Frontal cortex (tissue), 4 donors: ENCODE measurements at places on chromosomes 6 and 20. TPM values are rescaled to one million over a fixed set of nuclear protein-coding genes. Genes with fewer than 3 reads are reported as not detected.
A peak's percentile ranks its signal among the peaks of the same experiment; 100 is the strongest.

HRH3 gene
- 0.82 TPM for total RNA-seq

DNA sequence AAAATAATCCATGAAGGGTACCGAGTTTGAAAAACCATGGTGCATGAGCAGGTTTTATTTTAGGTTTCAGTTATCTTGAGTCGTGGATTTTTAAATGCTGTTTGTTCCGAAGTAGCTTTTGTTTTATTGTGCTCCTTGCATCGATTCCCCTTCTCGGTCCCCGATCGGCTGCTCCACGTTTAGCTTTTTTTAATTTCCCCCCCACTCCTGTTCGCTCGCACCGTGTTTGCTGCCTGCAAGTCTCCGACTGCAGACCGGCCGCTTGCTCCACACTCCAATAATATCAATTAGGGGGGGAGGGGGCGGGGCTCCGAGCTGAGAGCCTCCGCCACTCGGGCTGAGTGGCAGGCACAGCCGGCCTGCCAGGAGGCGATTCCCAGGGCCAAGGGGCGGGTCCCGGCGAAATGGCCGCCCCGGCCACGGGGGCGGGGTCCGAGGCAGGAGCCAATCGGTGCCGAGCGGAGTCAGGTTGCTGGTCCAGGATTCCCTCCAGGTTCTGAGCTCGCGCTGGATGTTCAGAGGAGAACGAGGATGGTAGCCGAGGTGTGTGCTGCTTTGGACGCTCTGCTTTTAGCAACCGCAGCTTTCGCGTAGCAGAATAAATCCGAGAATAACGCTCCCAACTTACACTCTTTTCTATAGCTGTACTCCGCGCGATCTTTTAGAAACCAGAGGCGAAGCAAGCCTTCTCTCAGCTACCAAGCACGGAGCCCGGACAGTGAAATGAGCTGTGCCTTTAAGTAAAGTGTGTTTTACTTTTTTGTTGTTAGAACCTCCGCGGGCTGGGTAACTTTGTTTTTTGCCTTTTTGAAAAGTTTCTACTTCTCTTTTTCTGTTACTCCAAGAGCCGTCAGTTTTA, at the start of gene EPHA7:
Gene EPHA7 (minus strand): TSS at position 256 of the 859 bp plus-strand sequence. CDS start 218 bp downstream, at position 38.
- DNase-seq, result peak; percentile 91

DNA sequence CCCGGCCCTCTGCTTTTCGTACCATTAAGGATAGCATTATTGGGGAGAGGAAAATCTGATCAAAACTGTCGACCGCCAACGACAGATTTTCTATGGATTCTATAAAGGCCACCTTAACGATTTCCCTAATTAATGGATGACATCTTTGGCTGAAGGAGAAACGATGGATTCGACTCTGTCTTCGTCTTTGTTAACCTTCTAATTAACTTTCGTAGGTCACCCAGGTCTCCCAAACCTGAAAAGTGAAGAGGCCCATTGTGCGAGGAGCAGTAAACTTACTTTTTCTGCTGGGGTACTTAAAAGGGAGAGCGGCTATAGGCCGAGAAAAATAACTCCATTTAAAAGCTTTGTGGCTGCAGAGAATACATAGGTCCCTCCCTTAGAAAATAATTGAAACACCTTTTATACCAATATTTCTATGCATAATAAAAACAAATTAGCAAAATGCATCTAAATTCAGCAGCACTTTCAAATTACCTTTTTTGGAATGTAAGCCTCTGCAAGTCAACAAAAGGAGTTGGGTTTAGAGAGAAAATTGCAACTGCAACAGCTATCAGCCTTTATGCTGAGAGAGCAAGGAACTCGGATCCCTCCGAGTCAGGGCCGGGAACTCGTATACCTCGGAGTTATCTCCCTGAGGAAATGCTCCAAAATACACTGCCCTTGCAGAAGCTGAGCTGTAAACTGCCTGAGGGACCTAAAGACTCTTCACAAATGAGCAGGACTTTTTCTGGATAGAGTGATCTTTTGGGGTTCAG, 31.4 kb upstream of the NR2E1 start:
- DNase-seq, result no peak

GRCh38 chr20:60073086-60073485, 114.9 kb downstream of the CDH26 start:
- DNase-seq, result no peak

PGM3 gene
- total RNA-seq, result 40.8 TPM

DNA sequence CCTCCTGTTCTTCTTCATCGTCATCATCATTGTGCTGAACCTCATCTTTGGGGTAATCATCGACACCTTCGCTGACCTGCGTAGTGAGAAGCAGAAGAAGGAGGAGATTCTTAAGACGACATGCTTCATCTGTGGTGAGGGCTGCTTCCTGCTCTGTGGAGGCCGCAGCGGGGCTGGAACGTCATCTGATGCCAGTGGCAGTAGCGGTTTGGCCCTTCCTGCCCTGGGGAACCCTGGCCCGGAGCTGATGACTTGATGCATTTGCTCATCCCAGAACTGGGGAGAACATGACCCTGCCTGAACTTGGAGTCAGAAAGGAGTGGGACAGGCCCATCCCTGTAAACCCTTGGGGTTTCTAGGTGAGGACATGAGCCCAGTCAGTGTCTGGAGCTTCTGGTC, 18.7 kb downstream of the UQCC2 start:
- no peak for DNase-seq

DNA sequence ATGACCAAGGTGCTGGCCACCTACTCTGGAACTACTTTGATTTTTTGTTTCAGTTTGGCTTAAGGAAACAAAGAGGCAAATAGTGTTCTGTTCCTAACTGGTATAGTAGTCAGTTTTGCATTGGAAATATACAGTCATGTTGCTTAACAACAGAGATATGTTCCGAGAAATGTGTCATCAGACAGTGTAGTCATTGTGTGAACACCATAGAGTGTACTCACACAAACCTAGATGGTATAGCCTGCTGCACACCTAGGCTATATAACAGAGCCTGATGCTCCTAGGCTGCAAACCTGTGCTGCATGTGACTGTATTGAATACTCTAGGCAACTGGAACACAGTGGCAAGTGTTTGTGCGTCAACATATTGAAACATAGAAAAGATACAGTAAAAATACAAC, 80.4 kb downstream of the ARID1B start:
- no peak for DNase-seq

DNA sequence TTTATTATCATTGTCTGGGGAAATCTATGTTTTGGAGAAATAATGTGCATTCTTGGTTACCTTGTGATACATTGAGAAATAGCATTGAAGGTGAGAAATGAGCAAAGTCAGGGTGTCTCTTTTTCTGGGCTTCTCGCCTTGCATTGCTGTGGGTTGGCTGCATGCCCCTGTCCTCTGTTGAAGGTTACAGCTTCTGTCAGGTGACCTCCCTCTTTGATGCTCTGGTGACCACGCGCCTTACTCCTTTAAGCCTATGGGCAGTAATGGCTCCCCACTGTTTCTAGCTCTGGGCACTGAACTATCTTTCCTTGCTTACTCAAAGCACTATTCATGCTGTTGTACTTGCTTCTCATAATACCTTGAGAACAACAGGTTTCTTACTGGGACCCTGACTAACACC, 14.6 kb downstream of the ADGRB3 start:
- no peak for DNase-seq

TUBB2B gene
- 5,262 TPM for total RNA-seq

GRCh38 chr20:38290829-38291814, 12.8 kb upstream of the BPI start:
- no peak for DNase-seq

- no peak for DNase-seq
Observed at GRCh38 chr20:5074232-5074674, 45.5 kb downstream of the PCNA start.

- DNase-seq, result no peak
Observed at GRCh38 chr20:57425150-57426013, 34.2 kb downstream of the RBM38 start.

- no peak for DNase-seq
Observed at GRCh38 chr6:78605909-78606446, 261.4 kb upstream of the IRAK1BP1 start.

- no peak for DNase-seq
Observed at GRCh38 chr6:151385177-151385576, 6.2 kb downstream of the ZBTB2 start.

GRCh38 chr20:1622450-1622849, 2.6 kb upstream of the SIRPB1 start:
- no peak for DNase-seq

- no peak for DNase-seq
Observed at GRCh38 chr6:136958168-136958567, 36.1 kb downstream of the SLC35D3 start.

MYB gene
- total RNA-seq, result 2.9 TPM

- no peak for DNase-seq
Observed at GRCh38 chr6:192313-192664, 100.0 kb upstream of the DUSP22 start.

GRCh38 chr20:49570828-49571552, 3.1 kb upstream of the PTGIS start:
- DNase-seq, result no peak

- peak; percentile 64 for DNase-seq
Observed at GRCh38 chr6:32151863-32152768, at the start of gene PRRT1. TSS of gene PRRT1 (minus strand) at chr6:32151939. CDS start at chr6:32151827, 112 bp downstream.

DNA sequence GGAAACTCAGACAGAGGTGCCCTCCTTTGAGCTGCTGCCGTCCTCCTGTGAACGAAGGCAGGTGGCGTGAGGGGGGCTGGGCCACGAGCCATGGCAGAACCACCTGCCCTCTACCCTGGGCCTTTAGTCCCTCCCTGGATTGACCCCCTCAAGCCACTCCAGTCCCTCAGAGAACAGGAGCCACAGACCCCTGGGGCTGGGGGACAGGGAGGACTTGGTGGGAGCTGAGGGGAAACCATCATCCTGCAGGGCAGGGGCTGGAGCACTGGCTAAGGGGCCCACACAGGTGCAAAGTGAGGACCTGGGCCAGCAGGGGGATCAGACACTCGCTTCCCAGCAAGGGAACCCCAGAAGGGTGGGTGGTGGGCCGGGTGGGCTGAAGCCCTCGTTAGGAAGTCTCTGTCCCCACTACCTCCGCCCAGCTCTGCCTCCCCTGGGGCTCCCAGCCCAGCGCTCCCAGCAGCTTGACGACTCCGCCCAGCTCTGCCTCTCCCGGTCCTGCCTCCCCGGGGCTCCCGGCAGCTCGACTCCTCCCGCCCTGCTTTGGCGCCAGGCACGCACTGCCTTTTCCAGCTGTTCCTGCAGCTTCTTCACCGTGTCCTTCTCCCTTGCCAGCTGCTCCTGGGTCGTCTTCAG, 44.4 kb downstream of the DSTN start:
- DNase-seq, result peak; percentile 10

- no peak for DNase-seq
Observed at GRCh38 chr6:155154158-155154830, 109.5 kb upstream of the CLDN20 start.

DNA sequence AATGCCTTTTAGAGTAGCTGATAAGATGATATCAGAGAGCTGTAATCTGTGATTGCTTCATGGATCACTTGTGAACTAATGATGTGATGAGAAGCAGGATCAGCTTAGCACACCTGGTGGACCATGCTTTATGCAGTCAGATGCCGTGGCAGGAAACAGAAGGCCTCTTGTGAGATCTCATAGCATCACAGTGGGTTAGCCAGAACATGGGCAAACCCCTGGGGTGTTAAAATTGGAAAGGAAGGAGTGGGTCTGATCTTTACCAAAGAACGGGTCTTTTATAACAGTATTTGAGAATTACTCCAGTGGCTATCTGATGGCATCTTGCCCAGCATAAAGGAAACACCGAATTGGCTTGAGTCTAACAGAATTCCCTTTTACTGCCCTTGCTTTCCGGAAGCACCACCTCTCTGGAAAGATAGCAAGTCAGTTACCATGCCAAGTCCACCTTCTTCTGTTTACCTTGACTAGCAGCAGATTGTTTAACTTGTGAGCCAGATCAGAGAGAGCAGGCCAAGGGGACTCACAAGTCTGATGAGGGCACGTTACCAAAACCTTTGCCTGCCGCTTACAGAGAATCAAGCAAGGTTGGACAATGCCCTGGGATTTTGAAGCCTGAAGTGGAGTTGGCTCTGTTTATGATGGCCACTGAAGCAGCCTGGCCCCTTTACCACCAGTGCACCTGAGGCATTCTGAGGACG, 20.9 kb upstream of the SRF start:
- DNase-seq, result no peak

EPB41L1 gene
- 58.7 TPM for total RNA-seq

SLC26A8 gene
- 5.7 TPM for total RNA-seq

- DNase-seq, result no peak
Observed at GRCh38 chr6:32785781-32786533, 22.6 kb upstream of the HLA-DQB2 start.

GRCh38 chr20:64283646-64284045, 28.1 kb downstream of the PCMTD2 start:
- DNase-seq, result no peak

DNA sequence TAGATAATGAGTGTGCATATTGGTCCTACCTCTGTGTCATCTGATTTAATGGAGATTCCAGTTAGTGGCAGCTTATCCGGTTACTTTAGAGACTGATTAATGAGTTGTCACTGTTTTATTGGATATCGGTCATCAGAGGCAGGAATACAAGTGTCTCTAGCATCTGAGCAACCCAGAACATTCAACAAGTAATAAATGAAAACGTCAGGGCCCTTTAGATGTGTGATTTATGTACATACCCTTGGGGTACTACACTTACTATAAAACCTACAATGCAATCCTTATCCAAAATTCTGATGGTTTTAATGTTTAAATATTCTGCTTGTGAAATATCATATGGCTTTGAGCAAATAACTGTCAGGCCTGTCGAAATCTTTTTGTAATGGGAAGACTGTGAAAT, 1117.9 kb upstream of the FLRT3 start:
- no peak for DNase-seq

GRCh38 chr6:162488444-162488843, 239.1 kb downstream of the PRKN start:
- no peak for DNase-seq

ZFP64 gene
- total RNA-seq, result 10.2 TPM

- DNase-seq, result no peak
Observed at GRCh38 chr6:137893181-137893580, 26.1 kb downstream of the TNFAIP3 start.
